AG04450 (cell line): ENCODE measurements at places on chromosomes 16 and 17. TPM values are rescaled to one million over a fixed set of nuclear protein-coding genes. Genes with fewer than 3 reads are reported as not detected.

Gene NECAB2
- polyA plus RNA-seq, result 0.20 and 0.24 TPM in 2 replicates

Gene EPOP
- polyA plus RNA-seq, result 0.16 and 0.17 TPM in 2 replicates

Gene NHLRC4
- polyA plus RNA-seq, result 0.45 and 0.88 TPM in 2 replicates

Gene TMEM88
- polyA plus RNA-seq, result 0.29 and 0.45 TPM in 2 replicates

Gene ZNF287
- 6.3 and 7.9 TPM in 2 replicates for polyA plus RNA-seq

Gene ADPRM
- 11.8 and 15.1 TPM in 2 replicates for polyA plus RNA-seq

Gene EME2
- polyA plus RNA-seq, result 2.4 and 3.1 TPM in 2 replicates

Gene IGF2BP1
- polyA plus RNA-seq, result 9.9 and 11.7 TPM in 2 replicates

Gene ASPHD1
- polyA plus RNA-seq, result 3.5 and 4.6 TPM in 2 replicates

Gene TM4SF5
- polyA plus RNA-seq, result not detected in 2 replicates

Gene TBC1D3G
- not detected in 2 replicates for polyA plus RNA-seq

Gene SUPT6H
- 41.0 and 52.2 TPM in 2 replicates for polyA plus RNA-seq

Gene ARL5C
- not detected in 2 replicates for polyA plus RNA-seq

Gene FBXW10
- polyA plus RNA-seq, result 0.04 and 0.09 TPM in 2 replicates

Gene ASGR1
- polyA plus RNA-seq, result 1.1 and 1.5 TPM in 2 replicates

Gene SLC35B1
- 99.1 and 109 TPM in 2 replicates for polyA plus RNA-seq

Gene TMEM208
- 38.5 and 46.8 TPM in 2 replicates for polyA plus RNA-seq

Gene TSNAXIP1
- polyA plus RNA-seq, result 0.92 and 1.1 TPM in 2 replicates

Gene SRCIN1
- polyA plus RNA-seq, result not detected in 2 replicates

Gene KRT17
- 2.8 and 4.9 TPM in 2 replicates for polyA plus RNA-seq

Gene FOXC2
- polyA plus RNA-seq, result 0.79 and 1.6 TPM in 2 replicates

Gene PLXDC1
- 1.9 and 2.1 TPM in 2 replicates for polyA plus RNA-seq

Gene LRRC46
- polyA plus RNA-seq, result 0.55 and 0.67 TPM in 2 replicates
